ENCODE measurements at places on chromosomes 3 and 15. TPM values are rescaled to one million over a fixed set of nuclear protein-coding genes. Genes with fewer than 3 reads are reported as not detected.

The C3orf52 gene
- 3.8 TPM for polyA plus RNA-seq

The ZWILCH gene
- 3.0 TPM for polyA plus RNA-seq

The SAMD7 gene
- not detected for polyA plus RNA-seq

The GPR149 gene
- polyA plus RNA-seq: not detected

The ELP6 gene
- polyA plus RNA-seq: 46.1 TPM

The AGBL1 gene
- not detected for polyA plus RNA-seq

The KBTBD13 gene
- polyA plus RNA-seq: not detected

The TIGIT gene
- polyA plus RNA-seq: not detected

The TTLL13 gene
- polyA plus RNA-seq: 0.88 TPM

The CELF6 gene
- polyA plus RNA-seq: 3.8 TPM

The DNAH12 gene
- not detected for polyA plus RNA-seq

The NR2F2 gene
- 42.5 TPM for polyA plus RNA-seq

The MST1R gene
- polyA plus RNA-seq: 0.30 TPM

The MME gene
- polyA plus RNA-seq: 126 TPM

The HAPLN3 gene
- 2.2 TPM for polyA plus RNA-seq

The SAMMSON gene
- polyA plus RNA-seq: not detected

The MEIS2 gene
- 14.7 TPM for polyA plus RNA-seq

The RAD51 gene
- polyA plus RNA-seq: not detected

Measured in kidney (tissue), 22 donors.